ENCODE measurements at places on chromosomes 1 and 21.

DNA sequence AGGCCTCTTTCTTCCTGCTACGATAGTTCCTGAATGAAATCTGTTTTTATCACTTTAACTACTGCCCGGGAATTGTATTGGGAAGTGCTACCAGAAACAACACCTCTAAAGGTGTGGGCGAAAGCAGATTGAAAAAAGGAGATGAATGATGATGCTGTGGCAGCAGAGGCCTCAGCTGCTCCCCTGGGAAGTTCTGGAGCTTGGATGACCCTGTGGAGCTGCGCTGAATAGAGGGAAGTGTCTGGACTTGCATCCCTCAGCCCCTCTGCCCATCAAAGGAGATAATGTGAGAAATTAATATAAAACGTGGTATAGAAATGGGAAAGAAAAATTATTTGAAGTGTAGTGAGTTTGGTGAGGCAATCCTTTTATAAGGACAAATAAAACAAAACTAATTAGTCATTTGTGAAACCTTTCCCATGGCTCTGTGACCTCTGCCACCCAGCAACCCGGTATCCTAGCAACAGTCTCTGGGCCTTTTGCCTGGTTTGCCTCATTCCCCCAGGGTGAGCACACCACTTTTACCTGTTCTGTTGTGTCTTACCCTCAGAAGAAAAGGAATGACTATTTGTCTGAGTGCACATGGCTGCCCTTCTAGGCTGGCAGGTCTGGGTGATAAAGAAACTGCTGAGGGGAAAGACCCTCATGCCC, 21.3 kb downstream of the OVAAL start:
- DNase-seq = no peak

DNA sequence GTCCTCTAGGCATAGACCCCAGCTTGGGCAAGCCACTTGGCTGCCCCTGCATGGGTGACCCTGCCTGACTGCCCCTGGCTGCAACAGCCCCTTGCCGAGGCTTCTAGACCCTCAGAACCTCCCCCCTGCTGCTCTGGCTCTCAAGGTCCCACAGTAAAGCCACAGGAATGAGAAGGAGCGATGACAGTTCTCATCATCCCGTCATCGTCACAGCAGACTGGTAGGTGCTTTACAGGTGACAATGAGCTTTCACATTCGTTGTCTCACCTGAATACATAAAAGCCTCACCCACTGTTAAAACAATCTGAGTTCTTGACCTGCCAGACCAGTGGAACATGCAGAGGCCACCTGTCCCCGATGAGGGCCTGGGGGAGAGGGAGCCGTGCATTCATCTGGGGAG, 36.0 kb upstream of the GPR157 start:
- no peak for DNase-seq

DNA sequence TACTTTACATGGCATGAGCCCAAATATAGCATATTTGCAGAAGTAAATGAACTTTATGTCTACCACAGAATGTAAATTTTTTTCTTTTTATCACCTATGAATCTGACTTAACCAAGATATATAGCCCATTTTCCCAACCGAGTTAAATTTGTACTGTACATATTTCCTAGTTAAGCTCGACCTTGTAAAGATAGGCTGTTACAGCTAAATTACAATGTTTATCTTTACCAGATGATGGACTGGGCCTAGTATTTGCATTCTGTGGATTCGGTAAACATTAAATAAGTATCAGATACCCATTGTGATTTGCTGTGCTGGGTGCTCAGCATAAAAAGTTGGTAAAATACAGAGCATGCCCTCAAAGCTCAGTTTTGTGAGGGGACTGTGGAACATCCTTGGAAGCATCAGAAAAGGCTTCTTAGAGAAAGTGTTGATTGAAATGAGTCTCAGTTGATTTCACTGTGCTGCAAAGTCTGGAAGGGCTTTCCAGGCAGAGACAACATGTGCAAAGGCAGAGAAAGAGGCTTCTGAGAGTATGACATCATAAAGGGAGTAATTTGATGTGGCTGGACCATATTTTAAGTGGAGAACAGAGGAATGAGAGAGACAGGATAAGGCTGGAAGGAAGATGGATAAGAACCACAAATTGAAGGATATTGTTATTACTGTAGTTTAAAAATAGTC, 27.4 kb downstream of the MORC3 start:
- DNase-seq = no peak

GRCh38 chr1:244779410-244779809, 56.0 kb upstream of the COX20 start:
- no peak for DNase-seq

GRCh38 chr21:35136586-35137219, 87.6 kb upstream of the RUNX1 start:
- DNase-seq = no peak

- no peak for DNase-seq
Measured at GRCh38 chr1:217805792-217806191, 174.6 kb downstream of the SPATA17 start.

GRCh38 chr1:31412732-31413404, at the start of gene SERINC2:
Gene SERINC2 (plus strand): TSS chr1:31413213. CDS start chr1:31413266, 53 bp downstream.
- no peak for DNase-seq

DNA sequence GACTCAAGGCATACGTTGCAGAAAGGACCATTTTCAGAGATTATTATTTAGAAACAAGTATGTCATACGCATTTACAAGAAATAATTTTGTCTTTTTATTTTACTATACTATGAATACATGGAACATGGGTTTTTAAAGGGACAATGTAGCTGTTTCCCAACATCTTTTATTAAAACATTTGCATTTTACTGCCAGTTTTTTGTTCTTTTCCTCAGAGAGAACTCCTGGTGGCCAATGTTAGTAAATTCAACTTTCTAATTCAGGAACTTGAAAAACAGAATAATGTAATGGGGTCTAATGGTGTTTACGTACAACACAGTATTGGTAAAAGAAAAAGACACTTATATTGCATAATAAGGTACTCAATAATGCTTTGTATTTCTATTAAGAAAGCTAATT, 14.9 kb downstream of the PRDM2 start:
- DNase-seq = no peak

DNA sequence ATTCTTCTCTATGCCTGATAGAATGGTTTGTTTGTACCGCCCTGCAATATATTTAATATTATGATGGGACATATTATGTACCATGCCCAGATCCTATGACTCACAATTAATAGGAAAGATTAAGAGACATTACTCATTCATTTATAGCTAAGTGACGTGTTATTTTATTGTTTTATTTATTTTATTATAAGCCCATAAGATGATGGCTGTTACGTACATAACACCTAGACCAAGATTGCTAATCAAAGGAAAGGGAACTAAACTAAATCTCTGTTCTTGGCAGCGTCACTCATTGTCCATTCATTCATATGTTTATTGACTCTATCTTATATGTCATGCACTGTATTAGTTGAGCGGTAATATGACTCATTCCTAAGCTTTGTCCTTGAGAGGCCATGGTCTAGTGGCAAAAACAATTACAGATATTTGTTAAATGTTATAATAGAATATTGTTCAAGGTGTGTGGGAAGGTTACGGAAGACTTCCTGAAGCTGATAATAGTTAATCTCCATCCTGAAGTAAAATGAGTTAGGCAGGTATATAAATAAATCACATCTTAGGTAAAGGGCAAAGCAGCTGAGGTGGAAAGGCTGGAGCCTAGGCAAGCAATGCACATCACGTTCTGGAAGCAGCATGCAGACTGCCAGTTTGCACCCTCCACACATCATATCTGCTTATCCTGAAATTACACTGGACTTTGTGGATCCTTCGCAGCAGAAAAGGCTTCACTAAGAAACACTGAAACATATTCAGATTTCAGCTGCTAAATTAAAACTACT, 16.6 kb upstream of the CD55 start:
- DNase-seq = no peak

DNA sequence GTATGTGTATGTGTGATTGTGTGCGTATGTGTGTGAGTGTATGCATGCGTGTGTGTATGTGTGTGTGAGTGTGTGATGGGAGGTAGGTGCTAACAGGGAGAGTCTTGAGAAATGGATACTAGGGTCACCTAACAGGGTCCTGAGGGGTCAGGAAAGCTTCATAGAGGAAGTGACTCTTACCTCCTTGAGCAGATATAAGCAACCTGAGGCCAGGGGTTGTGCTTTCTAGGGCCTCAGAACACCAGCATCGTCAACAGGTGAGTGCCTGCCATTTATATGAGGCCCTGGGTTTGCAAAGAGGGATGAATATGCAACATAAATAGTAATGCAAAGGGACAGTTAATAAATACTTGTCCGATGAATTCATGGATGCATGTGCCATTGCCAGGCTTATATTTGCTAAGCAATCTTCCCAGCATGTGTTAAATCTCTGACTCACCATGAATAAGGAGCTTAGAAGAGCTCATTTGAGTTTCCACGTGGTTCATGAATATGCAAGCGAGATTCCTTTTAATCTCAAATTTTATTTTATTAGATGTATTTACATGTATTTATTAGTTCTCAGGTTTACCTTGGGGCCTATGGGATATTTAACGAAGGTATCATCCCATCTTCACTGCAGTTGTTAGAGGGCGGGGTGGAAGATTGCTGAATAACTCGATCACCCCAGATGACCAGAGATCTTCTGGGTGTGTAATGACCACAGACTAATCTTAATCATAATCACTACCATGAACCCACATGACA, 438.3 kb downstream of the CAMTA1 start:
- no peak for DNase-seq

DNA sequence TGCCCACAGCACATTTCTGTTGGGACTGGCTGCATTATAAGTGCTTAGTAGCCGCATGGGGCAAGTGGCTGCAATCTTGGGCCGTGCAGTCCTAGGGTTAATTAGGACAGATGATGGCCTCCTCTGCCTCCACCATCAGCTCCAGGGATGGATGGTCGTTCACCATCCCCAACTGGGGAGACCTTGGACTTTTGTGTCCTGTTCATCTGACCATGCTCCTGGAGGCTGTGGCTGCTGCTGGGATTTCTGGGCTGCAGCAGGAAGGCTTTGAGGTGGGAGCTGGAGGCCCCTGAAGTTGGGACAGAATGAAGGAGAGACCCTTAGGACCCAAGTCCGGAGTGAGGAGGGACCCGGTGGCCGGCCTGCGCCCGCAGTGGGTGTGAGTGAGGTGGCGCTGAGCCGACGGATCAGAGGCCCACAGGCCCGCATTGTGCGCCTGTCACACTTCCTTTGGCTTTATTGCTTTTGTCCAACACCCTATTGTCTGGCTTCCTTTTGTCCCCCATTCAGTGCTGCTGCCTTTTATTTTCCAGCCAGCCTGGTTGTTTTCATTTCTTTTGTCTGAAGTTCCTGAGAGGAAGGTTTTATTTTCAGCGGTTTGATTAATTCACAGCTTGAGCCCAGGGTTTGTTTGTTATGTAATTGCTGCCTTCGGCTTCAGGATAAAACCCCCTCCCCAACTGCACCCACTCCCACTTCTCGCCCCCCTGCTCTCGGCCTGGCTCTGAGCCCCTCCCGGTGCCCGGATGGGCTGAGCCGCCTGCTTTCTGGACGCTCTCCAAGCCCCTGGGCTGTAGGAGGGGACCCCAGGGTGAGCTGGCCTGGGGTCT, 35.6 kb downstream of the SOX13 start:
- DNase-seq = no peak

GRCh38 chr1:9687874-9688582, 36.5 kb downstream of the PIK3CD start:
- no peak for DNase-seq

GRCh38 chr1:222641269-222641948, 23.5 kb downstream of the MIA3 start:
- no peak for DNase-seq

GRCh38 chr1:185473186-185473585, 156.1 kb upstream of the IVNS1ABP start:
- DNase-seq = no peak

DNA sequence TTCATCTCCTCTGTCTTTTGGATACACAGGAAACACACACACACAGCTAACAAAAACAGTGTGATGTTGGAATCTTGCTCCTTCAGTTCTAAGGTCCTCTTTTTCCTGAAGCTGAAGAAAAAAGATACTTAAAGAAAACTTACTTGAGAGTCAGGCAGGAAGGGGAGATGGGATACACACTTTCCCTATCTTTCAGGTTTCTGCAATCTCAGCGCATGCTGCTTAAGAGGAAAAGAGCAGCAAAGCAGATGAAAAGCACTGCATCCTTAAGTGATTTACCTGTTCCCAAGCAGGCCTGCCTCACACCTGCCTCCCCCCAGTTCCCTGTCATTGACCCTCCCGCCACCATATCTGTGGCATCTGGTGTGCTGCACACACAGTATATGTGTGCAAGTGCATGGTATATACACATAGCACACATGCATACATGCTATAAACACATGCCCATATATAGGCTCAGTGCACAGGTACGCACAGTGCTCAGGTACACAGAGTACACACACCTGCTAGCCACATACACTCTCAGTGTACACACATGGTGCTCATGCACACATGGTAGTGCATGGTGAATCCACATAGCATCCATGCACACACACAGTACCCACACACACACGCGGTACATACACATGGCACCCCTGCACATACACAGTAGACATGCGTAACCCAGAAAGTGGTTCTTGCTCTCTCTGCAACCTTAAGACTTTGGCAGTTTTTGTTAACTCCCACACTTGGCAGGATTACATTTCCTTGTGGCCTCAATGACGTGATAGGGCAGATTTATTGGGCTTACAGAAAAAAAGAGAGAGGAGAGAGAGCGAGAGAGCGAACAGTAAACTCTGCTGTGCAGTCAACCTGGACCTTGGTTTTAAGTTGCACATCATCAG, 166.9 kb downstream of the TOMM20 start:
- no peak for DNase-seq

GRCh38 chr1:209755926-209756614, at the start of gene TRAF3IP3:
Gene TRAF3IP3 (plus strand): TSS chr1:209756053. CDS start chr1:209760040, 3,987 bp downstream.
- DNase-seq = peak; percentile 63

Data from T follicular helper cell (primary cell).